Astrocyte of the spinal cord (primary cell): ENCODE measurements at places on chromosomes 4 and X.

- no peak for DNase-seq
These were observed 97.3 kb upstream of the DDX3X start for GRCh38 chrX:41236629-41237028.

DNA sequence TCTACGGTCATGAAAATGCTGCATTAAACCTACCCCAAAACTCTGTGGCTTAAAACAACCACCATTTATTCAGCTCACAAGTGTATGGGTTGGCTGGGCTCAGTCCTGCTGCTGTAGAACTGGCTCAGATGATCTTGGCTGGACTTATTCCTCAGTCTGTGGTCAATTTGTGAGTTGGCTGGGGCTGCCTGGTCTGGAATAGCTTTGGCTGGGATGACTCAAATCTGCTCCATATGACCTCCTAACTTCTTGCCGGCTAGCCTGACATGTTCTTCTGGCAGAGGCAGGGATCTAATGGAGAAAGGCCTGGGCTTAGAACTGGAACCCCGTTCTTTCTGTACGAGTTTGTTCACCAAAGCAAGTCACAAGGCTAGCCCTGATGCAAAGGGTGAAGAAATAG is 71.7 kb downstream of the CFAP299 start:
- DNase-seq = peak; percentile 87

DNA sequence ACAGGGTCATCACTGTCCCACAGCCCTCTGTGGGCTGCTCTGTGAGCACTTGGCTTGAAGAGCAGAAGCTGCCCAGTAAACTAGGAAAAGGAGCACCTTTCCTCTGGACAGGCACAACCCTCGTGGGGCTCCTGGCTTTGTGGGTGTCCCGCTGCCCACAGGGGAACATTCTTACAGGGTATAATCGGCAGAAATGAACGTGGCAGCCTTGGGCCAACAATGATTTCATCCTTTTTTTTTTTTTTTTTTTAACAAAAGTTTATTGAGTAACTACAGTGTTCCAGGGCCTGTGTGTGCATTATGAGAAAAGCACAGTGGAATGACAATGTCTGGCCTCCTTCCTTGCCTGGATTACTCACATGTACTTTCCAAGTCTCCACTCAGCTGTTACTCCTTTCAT is 197.2 kb downstream of the PDGFC start:
- DNase-seq = peak; percentile 92

DNA sequence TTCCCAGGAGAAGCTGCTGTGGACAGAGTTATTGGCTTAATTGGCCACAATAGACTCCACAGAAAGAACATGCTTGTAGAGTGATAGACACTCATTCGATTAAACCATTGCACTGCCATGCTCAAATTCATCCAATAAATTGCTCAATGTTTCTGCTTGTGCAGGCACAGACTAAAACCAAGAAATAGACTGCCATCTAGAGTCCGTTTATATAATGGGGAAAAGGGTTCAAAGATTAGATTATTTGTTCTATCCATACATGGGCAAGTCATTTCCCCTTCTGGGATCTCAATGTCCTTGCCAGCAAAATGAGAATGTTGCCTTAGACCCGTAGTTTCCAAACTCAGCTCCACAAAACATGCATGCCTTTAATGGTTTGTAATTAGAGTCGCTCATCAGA is 8.7 kb downstream of the SMIM10 start:
- DNase-seq = peak; percentile 52

DNA sequence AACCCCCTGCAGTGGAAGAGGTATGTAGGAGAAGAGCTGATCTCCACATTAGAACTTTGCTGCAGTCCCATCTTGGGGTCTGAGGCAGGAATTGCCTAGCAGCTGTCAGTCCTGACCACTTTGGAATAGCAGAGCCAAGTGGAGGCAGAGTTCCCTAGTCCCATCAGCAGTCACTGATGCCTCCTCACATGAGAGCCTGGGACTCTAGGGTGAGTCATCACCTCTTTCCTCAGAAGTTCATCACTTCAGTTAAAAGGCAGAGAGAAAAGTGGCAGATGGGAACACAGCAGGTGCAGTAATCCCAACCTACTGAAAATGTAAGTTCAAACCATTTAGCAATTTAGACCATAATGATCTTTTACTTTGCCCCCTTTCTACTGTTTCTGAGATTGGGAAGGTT is 73.9 kb upstream of the MED14 start:
- peak; percentile 9 for DNase-seq

DNA sequence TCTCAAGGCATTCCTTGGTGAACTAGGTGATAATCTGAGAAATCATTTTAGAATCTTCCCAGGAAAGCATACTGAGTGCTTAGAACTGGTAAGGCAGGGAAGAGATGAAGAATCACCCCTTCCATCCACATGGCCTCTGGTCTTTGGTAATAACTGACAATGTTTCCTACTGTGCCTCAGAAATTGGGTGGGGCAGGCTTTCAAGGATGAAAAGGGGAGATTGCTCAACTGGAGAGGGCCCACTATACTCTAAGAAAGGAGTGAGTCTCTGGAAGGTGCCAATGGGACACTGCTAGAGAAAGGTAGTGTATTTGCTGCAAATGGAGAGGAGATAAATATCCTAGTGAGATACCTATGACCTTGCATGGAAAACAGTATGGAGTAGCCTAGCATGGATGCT is 135.0 kb upstream of the SCML1 start:
- DNase-seq = no peak

DNA sequence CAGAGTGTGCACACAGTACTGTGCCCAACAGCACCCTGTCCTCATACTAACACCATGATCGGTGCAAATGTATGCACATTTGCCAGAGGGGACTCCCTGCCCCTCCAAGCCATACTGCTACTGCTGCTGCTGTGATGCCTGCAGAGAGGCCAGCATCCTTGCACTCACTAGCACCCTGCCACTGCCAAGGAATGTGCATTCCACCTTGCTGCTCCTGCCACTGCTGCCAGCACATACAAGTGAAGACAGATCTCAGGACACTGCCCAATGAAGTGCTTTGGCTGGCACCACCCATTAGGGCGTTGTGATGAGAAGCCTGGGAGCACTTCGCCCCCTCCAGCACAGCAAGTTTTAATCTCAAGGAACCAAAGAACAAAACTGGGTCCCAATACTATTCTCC is 146.3 kb upstream of the DMD start:
- no peak for DNase-seq

- no peak for DNase-seq
These were observed 408.2 kb downstream of the ARHGAP24 start for GRCh38 chr4:85883180-85883579.

DNA sequence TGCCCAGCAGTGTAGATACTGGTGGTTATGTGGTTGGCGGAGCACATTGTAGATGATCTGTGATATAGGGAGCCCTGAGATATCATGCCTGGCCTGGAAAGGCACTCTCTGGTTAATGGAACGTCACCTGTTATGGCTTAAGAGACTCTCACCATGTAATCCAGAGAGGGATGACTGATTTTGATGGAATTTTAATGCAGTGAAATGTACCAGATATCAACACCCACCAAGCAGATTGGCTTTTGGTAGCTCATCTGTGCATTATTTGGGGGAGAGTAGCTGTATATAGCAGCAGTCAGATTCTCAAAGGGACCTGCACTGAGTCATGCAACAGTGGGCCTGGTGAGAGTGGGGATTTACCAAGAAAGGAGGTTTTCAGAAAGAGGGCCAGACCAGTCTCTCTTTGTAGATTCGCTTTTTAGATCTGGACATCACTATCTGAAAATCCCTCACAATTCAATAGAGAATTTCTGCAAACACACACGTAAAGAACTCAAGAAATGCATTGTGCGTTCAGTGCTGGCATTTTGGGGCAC is 17.3 kb downstream of the TSC22D3 start:
- DNase-seq = no peak

- DNase-seq = no peak
These were observed 628.0 kb downstream of the IL1RAPL1 start for GRCh38 chrX:29215251-29215650.

- peak; percentile 56 for DNase-seq
These were observed 311.8 kb upstream of the SMIM31 start for GRCh38 chr4:164442180-164442579.

GRCh38 chr4:147785129-147785528 is 53.2 kb downstream of the ARHGAP10 start:
- DNase-seq = no peak

GRCh38 chrX:118459494-118459893 is 36.1 kb upstream of the DOCK11 start:
- DNase-seq = peak; percentile 40

GRCh38 chr4:112823606-112824005 is 186.7 kb downstream of the LARP7 start:
- no peak for DNase-seq

GRCh38 chrX:36908801-36909675 is 99.1 kb upstream of the FAM47C start:
- peak; percentile 31 for DNase-seq

DNA sequence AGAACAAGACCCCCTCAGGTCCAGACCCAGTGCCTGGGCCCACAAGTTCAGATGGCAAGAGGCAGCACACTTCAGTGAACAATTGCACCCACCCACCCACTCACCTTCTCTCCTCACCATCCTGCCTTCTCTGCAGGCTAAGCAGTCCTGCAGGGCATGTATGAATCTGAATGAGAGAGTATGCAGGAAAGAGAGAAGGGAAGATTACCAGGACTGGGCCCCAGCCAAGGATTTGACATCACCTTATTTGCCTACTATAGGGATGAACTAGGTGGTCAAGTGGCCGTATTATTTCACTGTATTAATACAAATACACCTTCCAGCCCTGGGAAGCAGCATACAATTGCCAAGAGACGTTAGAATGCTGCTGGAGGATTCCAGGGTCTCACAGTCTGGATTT is 2.1 kb upstream of the ZNF141 start:
- DNase-seq = no peak

DNA sequence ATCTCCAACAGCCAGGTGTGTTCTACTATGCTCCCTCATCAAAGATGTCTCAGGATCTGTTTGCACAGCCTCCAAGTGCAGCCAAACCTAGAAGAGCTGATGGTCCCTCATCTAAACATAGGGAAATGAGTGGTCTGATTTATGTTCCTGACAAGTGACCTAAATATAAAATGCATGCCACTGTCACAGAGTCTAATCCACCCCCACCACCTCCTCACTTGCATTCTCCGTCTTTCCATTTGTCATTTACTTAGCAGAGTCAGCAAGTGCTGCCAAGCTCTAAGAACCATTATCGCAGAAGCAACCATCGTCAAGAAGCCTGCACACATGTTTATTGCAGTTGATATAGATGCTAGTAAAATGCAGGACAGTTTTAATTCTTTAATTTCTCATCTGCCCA is 33.1 kb upstream of the VCX3A start:
- no peak for DNase-seq

DNA sequence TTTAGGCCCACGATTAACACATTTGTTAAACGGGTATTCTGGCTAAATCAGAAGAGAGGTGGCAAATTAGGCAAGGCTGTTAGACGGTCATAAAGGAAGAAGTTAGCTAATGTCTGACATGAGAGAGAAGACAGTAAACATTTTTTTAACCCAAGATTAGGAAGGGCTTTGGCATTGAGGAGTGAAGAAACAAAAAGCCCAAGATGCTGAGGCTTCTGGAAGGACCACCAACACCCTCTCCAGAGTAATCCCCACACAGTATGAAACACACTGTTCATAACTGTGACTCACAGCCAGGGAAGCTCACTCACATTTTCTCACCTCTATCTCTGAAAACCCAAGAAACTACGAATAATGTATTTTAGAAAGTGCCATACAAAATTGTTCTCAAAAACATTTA is 127.6 kb downstream of the AMELX start:
- DNase-seq = no peak

GRCh38 chr4:98516441-98517217 is 141.8 kb downstream of the TSPAN5 start:
- no peak for DNase-seq

GRCh38 chr4:14348506-14348905 is 653.8 kb upstream of the CPEB2 start:
- peak; percentile 20 for DNase-seq

GRCh38 chrX:72621163-72621562 is 48.5 kb upstream of the HDAC8 start:
- DNase-seq = no peak

GRCh38 chr4:52298444-52298843 is 247.3 kb downstream of the SPATA18 start:
- no peak for DNase-seq

DNA sequence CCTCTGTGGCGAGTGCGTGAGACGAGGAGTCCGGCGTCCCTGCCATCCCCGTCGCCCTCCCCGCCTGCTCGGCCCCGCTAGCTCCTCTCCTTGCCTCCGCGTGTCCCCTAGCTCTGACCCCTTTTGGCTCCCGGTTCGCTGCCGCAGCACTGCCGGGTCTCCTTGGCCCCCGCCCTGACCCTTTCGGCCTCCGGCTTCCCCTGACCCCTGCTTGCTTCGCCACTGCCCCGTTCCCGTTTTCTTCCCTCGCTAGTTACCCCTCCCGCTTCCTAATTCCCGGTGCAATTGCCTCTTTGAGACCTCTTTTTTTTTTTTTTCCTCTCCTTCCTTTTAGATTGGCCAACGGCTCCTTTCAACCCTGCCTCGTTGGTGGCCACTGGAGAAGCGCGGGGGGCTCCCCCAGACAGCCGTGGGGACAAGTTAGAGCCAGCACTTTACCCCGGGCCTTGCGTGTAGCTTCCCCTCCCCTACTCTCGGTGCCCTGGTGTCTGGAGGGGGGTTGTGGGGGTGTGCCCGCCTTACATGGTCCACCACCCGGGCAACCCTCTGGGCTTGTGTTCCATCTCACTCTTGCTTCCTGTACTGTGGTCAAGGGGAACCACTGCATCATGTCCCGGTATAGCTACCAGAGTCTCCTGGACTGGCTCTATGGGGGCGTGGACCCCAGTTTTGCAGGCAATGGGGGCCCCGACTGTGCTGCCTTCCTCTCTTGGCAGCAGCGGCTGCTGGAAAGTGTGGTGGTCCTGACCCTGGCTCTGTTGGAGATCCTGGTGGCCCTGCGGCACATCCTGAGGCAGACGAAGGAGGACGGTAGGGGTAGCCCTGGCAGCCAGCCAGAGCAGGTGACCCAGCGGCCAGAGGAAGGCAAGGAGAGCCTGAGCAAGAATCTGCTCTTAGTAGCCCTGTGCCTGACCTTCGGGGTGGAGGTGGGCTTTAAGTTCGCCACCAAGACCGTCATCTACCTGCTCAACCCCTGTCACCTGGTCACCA is 548 bp downstream of the TMEM164 start:
- no peak for DNase-seq

DNA sequence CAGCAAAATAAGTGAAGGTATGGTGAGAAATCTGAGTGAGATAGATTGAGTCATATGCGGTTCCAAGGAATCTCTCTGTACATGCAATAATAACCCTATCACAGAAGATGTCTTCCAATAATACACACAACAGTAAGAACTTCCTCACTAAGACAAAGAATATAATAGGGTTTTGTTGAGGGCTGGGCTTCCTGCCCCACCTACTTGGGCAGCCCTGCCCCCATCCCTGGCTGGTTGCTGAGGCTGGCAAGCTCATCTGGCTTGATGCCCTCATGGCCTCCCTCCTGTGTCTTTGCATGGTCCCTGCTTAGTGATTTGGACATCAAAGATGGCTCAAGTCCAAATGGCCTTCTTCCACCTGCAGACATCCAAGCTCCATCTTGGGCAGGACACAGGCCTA is 2.7 kb downstream of the GEMIN8 start:
- peak; percentile 17 for DNase-seq

- DNase-seq = no peak
These were observed 38.7 kb downstream of the BEX3 start for GRCh38 chrX:103415068-103415467.
